ENCODE measurements at places on chromosomes 5 and 9. TPM values are rescaled to one million over a fixed set of nuclear protein-coding genes. Genes with fewer than 3 reads are reported as not detected.

The PPIP5K2 gene
- total RNA-seq: 17.9 TPM

The GPR151 gene
- total RNA-seq: not detected

DNA sequence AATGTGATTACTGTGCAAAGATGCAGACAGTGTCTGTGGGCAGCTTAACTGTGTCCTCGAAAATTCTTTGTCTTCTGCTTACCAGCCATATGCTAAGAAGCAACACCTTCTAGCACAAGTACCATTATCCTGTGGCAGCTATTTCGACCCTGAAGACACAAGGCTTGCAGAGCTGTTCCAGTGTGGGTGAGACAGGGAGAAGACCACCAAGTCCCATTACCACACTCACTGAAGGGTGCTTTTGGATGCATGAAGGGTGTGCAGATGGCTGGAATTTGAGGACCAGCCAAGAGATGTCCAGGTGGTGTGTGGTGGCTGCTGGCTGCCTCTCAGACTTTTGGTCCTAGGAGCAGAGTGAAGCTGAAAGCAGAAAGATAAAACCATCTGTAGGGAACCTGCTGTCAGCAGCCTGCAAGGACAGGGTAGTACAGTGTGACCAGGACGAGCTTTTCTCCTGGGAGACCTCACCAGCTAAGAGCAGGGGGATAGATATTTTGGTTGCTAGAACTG, 161.8 kb downstream of the ICE1 start:
- no peak for DNase-seq

- no peak for DNase-seq
Observed at GRCh38 chr5:55427157-55427556, 107.6 kb downstream of the PLPP1 start.

DNA sequence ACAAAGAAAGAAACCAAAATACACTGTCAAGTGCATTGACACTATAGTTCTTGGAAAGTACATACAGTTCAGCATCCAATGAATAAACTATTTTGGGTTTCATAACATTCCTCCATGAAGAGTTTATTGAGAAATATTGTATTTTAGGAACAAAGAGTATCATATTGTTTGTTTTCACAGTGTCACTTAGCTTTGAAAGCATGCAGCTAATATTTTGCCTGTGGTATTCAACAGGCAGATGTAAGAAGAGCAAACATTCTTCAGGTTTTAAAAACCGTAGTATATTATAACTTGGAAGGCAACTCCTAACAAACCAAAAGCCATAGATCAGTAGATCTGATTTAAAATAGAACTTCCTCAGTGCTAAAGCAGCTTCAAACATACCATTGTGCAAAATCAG, 4.5 kb downstream of the PRELID2 start:
- DNase-seq: no peak
